GM23248 (cell line): ENCODE measurements at places on chromosomes 11 and 22.

DNA sequence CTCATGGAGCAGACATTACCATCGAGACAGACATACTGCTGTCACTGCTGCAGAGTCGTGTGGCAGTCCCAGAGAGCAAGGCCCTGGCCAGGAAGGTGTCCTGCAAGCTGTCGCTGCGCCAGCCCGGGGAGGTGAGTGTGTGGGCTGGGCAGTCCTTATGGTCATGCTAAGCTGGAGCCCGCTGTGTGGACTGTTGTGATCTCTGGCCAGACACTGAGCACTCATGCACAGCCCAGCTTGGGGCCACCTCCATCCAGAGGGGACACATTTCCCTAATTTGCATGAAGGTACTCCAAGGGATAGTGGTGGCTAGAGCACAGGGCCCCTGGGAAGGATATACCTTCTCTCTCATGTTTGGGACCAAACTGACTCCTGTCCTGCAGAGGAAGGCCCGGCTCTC, 9.6 kb downstream of the ANKK1 start:
- no peak for DNase-seq
- H3K27me3 ChIP-seq: peaks cover 5% of the 10 kb centered on the region; the same call in 1 of the 2 replicates
- no peaks in the 10 kb centered on the region for H3K4me1 ChIP-seq
- no peaks in the 10 kb centered on the region for H3K36me3 ChIP-seq

DNA sequence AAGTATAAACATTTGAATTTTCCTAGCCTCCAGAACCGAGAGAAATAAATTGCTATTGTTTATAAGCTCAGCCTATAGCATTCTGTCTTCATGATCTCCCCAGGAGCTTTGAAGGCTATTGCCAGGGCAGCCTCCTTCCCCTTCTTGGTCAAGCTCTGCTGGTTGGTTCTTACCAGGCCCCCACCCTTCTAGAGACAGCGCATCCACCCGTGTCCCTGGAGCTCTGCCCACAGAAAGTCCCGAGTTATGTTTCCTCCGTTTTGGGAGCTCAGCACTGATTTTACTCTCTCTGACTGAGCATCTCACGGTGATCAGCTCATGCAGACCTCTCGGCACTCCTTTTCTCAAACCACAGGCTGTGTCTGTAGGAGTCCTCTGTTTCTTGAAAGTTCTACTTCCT, 123.8 kb upstream of the SORL1-AS1 start:
- no peaks in the 10 kb centered on the region for H3K4me1 ChIP-seq
- H3K36me3 ChIP-seq: no peaks in the 10 kb centered on the region
- peaks cover 43% of the 10 kb centered on the region for H3K27me3 ChIP-seq
- no peak overlapping the region for H3K27ac ChIP-seq
- no peak for DNase-seq

- H3K27me3 ChIP-seq: no peaks in the 10 kb centered on the region
- H3K36me3 ChIP-seq: peaks cover 30% of the 10 kb centered on the region; the same call in 1 of the 2 replicates
- no peak for DNase-seq
- H3K4me3 ChIP-seq: no peak overlapping the region
Measured at GRCh38 chr22:17893900-17894535, 119.7 kb upstream of the BID start.

DNA sequence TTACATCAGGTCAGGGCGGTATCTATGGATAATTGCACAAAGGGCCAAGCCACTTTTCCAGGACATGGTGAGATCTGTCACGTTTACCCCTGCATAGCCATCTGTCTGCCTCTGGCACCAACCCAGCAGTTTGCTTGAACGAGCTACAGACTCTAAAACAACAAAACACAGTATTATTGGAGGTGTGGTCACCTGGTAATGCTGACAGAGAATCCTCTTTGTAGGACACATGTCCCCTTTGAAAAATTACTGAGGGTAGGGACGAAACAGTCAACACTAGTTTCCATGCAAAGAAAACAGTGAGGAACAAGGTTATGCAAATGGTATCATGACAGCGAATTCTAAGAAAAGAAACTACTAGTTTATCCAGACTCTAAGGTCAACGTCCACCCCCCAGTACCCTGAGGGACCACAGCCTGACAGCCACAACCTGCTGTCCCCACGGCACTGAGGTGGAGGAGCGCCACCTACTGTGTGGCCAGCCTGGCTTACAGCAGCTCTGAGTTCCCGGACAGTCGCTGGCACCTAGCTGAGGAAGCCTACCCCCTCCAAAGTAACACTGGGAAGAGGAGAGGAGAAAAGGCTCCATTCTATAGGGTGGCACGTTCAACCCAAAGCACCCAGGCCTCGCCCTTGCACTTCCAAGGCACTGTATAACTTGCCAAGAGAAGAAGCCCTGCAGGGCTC, 117.4 kb upstream of the BID start:
- H3K4me3 ChIP-seq: no peak overlapping the region
- no peak for DNase-seq
- no peaks in the 10 kb centered on the region for H3K4me1 ChIP-seq
- no peaks in the 10 kb centered on the region for H3K27me3 ChIP-seq
- H3K36me3 ChIP-seq: peaks cover 37% of the 10 kb centered on the region

- no peaks in the 10 kb centered on the region for H3K36me3 ChIP-seq
- peaks cover 15% of the 10 kb centered on the region for H3K27me3 ChIP-seq
- no peak overlapping the region for H3K27ac ChIP-seq
- H3K4me3 ChIP-seq: no peak overlapping the region
- no peak for DNase-seq
Measured at GRCh38 chr11:61656347-61657077, 23.7 kb upstream of the DAGLA start.

- DNase-seq: peak; percentile 98
- peaks cover 18% of the 10 kb centered on the region for H3K4me1 ChIP-seq
- H3K36me3 ChIP-seq: no peaks in the 10 kb centered on the region
- peak overlapping the region; percentile 59 for H3K27ac ChIP-seq
- H3K27me3 ChIP-seq: peaks cover 18% of the 10 kb centered on the region
Measured at GRCh38 chr11:119509969-119510401, 87.0 kb upstream of the THY1 start.

DNA sequence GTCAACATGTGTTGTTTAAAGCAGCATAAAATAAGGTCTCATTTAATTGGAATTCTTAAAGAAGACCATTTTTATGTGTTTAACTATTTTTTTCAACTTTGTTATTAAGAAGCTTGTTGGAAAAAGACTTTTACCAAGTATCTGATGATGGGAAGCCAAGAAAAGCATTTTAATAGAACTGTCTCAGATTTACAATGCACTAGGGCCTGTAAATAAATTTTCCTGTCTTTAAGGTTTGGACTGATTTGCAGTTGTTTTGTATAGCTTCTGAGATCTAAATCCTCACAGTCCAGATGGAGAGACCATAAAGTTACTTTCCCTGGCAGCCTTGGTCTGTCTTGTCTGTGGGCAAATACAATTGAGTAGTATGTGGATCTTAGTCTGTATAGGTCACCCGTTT, 41.6 kb downstream of the EXT2 start:
- H3K4me3 ChIP-seq: no peak overlapping the region
- H3K36me3 ChIP-seq: no peaks in the 10 kb centered on the region; the same call in 1 of the 2 replicates
- no peak overlapping the region for H3K27ac ChIP-seq
- no peak for DNase-seq
- H3K27me3 ChIP-seq: no peaks in the 10 kb centered on the region
- H3K4me1 ChIP-seq: peaks cover 5% of the 10 kb centered on the region

DNA sequence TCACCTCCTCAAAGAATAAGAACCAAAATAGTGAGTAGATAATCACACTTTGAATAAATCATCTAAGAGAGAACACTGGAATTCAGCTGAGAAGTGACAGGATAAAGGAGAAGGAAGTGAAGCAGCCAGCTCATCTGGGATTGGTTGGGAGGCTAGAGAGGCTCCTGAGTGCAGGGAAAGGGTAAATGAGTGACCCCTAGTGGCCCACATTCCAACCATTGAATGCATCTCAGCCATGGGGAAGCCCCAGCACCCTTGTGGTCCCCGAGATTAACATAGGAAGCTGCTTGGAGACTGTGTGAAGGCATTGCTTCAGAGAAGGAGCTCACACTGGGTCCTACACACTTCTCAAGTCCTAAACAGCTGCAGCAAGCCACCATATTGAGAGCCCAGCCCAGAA, 82.3 kb downstream of the JRKL start:
- H3K36me3 ChIP-seq: no peaks in the 10 kb centered on the region
- no peaks in the 10 kb centered on the region for H3K27me3 ChIP-seq
- no peak for DNase-seq
- no peak overlapping the region for H3K4me3 ChIP-seq

DNA sequence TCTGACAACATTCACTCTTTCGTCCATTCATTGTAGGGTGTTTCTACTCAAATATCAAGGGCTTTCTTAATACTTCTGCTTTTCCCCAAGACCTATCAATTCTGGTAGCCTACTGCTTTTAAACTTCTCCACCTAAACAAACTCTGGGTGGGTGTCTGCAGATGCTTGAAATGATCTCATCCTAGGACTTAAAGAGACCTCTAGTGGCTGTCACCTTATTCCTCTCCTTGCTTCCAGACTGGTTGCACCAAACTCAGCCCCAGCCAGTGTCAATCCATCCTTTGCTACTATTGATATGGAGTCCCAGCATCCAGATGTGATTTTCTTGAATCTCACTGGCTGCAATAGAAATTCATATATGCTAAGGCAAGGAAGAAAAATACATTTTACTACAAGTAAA, 274.7 kb downstream of the NXPE2 start:
- H3K27ac ChIP-seq: no peak overlapping the region
- H3K4me1 ChIP-seq: no peaks in the 10 kb centered on the region

- peak; percentile 52 for DNase-seq
- no peak overlapping the region for H3K4me3 ChIP-seq
- H3K4me1 ChIP-seq: no peaks in the 10 kb centered on the region
- no peak overlapping the region for H3K27ac ChIP-seq
- no peaks in the 10 kb centered on the region for H3K36me3 ChIP-seq
- H3K27me3 ChIP-seq: no peaks in the 10 kb centered on the region; the same call in none of the 2 replicates
Measured at GRCh38 chr11:116691771-116692177, 81.0 kb downstream of the BUD13 start.

- H3K36me3 ChIP-seq: no peaks in the 10 kb centered on the region
- H3K27me3 ChIP-seq: peaks cover 46% of the 10 kb centered on the region
- DNase-seq: no peak
Measured at GRCh38 chr22:43859621-43860020, 2.7 kb downstream of the SULT4A1 start.

DNA sequence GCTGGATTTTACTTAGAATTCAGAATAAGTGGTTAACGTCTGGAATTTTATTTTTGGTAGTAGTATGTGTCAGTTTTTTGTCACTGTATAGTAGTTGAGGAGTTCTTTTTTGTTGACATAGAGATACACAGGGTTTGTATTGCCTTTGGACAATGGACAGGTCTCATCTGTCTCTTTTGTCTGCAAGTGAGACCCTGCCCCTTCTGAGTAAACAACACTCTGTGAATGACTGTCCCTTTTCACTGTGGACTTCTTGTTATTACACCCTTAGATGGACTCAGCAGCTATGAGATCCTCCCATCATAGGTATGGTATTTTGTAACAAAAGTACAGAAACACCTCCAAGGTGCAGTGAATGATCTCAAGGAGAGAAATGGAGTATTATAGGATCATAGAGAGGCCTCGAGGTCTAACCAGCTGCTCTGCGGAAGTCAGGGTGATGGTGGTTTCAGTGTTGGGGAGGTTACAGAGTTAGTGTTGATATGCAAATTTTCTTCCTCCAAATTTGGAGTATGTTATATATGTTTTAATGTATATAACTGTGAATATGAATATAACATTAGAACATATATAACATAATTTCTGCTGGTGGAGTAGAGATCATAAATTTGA, 7.8 kb downstream of the PPP6R3 start:
- no peak for DNase-seq
- H3K4me3 ChIP-seq: no peak overlapping the region
- H3K27ac ChIP-seq: no peak overlapping the region
- peaks cover 42% of the 10 kb centered on the region for H3K4me1 ChIP-seq
- H3K27me3 ChIP-seq: no peaks in the 10 kb centered on the region

DNA sequence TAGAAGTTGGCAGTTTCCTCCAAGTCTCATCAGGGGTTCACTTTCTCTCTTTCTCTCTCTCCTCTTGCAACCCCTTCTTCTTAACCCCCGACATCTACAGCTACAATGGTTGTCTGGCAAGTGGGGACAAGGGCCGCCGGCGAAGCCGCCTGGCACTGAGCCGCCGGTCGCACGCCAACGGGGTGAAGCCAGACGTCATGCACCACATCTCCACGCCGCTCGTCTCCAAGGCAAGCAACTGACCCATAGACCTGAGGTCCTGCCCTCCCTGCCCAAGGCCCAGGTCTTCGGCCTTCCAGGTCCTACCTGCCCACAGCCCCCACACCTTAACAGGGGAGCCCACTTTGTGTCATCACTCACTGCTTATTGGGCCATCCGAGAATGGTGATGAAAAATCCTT, 4.4 kb downstream of the PELI3 start:
- no peak for DNase-seq
- no peaks in the 10 kb centered on the region for H3K36me3 ChIP-seq
- no peak overlapping the region for H3K4me3 ChIP-seq
- no peaks in the 10 kb centered on the region for H3K4me1 ChIP-seq

GRCh38 chr11:13316528-13316961, 39.0 kb downstream of the BMAL1 start:
- H3K36me3 ChIP-seq: no peaks in the 10 kb centered on the region
- no peak overlapping the region for H3K4me3 ChIP-seq
- peaks cover 52% of the 10 kb centered on the region for H3K4me1 ChIP-seq

DNA sequence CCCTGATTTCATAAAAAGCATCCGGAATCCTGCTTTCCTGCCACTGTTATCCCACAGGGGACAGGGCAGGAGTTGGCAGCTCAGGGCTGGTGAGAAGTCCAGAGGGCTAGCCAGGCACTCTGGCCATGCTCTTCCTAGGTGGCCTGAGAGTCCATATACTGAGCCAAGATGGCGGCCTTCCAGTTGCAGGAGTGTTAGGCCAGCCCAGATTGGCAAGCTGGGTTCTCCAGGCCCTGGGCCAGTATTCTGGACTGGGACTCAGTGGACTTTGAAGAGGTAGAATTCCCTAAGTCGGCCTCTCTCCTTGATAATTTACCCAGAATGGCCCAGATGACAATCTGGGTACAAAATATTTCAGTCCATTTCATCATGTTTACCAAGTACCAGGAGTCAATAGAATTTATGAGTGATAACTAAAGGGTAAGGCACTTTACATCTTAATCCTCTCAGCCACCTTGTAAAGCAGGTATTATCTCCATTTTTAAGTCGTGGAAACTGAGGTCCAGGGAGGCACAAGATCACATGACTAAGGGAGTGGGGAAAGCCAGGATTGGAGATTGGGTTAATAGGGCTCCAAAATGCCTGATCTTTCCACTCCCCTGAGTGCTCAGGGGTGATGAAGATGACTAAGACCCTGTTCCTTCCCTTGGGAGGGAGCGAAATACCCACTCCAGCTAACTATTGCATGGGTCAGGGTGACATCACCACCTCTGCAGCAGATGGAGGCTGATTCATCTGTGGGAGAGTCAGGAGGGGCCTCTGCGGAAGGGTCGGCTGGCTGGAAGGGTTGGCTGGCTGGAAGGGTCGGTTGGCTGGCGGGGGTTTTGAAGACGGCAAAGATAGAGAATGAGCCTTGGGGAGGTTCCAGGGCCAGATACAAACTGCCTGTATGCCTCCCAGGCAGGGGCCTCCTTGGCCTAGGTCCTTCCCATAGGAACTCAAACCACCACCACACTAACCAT, 1.2 kb upstream of the MICALL1 start:
- no peaks in the 10 kb centered on the region for H3K36me3 ChIP-seq
- peak overlapping the region; percentile 91 for H3K4me3 ChIP-seq
- peaks cover 31% of the 10 kb centered on the region for H3K4me1 ChIP-seq
- DNase-seq: peak; percentile 99
- H3K27ac ChIP-seq: peak overlapping the region; percentile 99
